A172 (cell line): ENCODE measurements at places on chromosomes 16 and 17.

DNA sequence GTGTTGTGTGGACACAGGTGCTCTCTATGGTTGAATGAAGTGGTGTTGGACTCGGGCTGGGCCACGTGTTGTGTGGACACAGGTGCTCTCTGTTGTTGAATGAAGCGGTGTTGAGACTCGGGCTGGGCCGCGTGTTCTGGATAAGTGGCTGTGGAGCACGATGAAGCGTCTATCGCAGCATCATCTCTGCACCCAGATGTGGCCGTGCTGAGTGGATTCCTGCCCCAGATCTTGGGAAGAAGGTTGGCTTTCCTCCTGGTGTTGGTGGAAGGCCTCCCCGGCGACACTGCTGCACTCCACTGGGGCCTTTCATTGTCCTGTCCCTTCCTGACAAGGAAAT lies 69.1 kb downstream of the RPTOR start:
- DNase-seq, result no peak

- DNase-seq, result no peak
Measured at GRCh38 chr17:49694847-49695697, 12.7 kb downstream of the SLC35B1 start.

- no peak for DNase-seq
Measured at GRCh38 chr17:65323049-65323448, 185.9 kb downstream of the RGS9 start.

DNA sequence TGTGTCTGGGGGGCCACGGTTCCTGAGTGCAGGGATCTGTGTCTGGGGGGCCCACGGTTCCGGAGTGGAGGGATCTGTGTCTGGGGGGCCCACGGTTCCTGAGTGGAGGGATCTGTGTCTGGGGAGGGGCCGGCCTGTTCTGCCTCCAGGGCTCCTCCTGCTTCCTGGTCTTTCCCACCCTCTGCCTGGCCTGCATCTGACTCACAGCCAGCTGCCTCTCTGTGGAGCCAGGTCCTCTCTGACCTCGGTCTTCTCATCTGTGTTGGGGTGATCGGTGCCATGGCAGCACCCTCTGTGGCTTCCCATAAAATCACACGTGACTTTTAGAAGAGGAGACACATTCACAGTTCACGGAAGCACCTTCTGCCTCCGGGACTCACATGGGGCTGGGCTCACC lies 50.3 kb downstream of the ZFPM1 start:
- DNase-seq, result peak; percentile 56

- peak; percentile 96 for DNase-seq
Measured at GRCh38 chr16:87407511-87408112, 15.5 kb downstream of the MAP1LC3B start.

GRCh38 chr17:56502120-56502654 lies 91.3 kb upstream of the NOG start:
- no peak for DNase-seq

GRCh38 chr17:3921502-3922319 lies 5.4 kb upstream of the P2RX1 start:
- no peak for DNase-seq

DNA sequence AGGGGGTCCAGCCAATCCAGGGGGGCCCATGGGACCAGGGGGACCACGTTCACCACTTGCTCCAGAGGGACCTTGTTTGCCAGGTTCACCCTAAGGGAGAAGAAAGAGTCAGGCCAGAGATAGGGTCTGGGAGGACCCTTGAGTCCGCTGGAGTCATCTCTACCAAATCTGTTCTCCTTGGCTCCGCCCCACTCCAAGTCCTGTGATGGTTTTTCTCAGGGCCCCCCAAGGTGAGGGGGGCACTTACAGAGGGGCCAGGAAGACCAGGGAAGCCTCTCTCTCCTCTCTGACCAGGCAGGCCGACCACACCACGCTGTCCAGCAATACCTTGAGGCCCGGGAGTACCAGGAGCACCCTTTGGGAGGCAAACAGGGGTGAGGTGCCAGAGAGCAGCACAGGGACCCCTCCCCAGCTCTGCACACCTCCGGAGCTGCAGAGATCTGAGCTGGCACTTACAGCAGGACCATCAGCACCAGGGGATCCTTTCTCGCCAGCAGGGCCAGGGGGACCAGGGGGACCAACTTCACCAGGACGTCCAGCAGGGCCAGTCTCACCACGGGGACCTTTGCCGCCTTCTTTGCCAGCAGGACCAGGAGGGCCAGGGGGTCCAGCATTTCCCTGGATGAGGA lies 12.4 kb downstream of the COL1A1 start:
- DNase-seq, result no peak

DNA sequence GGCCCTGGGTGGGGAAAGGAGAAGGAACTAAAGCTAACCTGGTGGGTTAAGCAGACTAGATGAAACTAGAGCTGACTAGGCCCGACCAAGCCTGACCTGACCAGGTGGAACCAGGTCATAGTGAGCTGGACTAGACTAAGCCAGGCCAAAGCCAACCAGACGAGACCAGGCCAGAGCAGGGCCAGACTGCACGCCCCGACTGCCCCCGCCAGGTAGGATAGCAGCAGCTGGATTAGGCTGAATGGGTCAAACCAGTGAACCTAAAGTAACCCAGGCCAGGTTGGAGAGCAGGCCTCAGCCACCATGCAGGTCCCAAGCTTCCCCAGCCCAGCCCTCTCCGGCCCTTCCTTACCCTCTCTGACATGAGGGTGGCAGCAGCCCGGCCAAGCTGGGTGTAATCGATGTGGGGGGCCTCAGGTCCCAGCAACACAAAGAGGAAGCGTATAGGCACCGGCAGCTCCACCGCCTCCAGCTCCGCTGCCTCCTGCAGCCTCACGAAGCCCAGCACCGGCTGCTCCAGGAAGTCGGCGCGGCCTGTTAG lies 9.1 kb downstream of the SLC4A1 start:
- DNase-seq, result no peak

DNA sequence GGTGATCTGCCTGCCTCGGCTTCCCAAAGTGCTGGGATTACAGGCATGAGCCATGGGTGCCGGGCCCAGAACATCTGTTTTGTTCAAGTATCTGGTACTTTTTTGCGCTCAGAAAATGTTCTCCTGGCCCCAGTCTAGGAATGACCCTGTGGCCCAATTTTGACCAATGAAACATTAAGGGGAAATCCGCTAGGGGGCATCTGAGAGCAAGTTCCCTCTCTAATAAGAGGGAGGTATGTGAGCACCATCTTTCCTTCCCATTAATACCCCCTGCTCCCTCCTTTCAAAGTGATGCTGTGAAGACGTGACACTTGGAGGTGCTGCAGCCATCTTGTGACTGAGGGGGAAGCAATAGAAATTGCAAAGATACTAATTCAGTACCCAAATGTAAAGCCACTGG lies 16.5 kb upstream of the CLEC3A start:
- no peak for DNase-seq

DNA sequence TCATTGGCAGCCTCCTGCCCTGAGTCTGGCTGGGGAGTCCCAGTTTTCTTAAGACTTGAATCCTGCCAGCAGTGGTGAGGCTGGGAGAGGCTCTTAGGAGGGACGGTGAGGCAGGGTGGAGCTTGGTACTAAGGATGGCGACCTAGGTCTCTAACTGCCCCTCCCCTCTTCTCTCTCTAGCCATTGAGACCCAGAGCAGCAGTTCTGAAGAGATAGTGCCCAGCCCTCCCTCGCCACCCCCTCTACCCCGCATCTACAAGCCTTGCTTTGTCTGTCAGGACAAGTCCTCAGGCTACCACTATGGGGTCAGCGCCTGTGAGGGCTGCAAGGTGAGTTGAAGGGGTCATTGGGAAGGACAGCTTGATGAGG lies 16.4 kb downstream of the GJD3 start:
- no peak for DNase-seq

DNA sequence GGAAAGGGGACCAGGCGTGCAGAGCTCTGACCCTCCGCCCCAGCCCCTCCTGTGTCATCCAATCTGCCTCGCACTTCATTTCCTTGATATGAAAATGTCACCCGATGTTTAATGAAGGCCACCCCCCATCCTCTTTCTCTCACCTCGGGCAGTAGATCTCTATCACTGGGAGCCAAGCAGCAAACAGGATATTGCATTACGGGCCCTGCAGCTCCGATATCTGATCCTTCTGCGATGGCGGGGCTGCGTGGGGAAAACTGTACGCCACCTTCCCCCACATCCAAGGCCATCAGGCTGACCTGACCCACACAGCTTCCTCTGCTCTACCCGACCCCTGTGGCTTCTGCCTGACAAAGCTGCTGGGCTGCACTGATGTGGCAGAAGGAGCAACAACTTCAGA lies 74.9 kb downstream of the DYNLRB2 start:
- DNase-seq, result no peak

DNA sequence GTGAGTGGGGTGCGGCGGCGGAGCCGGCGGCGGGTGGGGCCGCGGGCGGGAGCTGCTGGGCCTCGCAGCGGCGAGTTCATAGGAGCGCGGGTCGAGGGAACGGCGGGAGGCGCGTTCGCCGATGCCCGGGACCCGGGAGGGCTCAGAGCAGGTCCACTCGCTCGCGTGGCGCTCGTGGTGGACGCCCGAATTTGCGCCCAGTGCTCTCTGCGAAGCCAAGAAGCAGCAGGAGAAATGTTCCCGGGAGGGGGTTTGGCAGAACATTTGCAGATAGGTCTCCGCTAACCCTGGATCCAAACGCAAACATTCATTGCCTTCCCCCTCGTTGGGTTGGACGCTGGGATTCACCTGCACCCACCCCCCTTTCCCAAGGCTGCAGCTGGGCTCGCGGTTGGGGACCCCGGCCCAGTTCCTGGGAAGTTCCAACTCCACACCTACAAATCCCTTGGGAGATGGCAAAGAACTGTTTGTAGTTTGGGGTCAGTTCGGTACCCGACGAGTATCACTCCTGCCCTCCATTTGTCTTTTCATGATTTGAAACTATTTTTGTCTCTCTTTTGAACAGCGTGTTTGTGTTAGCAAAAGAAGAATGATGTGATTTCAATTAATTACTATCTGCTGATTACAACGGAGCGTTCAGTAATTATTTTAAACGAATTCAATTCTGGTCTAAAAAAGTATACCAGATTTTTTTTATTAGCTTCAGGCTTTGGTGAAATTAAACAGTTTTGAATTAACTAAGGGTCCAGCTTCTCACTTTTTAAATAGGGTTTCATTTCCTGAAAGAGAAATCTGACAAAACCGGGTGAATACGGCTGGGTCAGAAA lies 2.3 kb downstream of the NTN1 start:
- no peak for DNase-seq

DNA sequence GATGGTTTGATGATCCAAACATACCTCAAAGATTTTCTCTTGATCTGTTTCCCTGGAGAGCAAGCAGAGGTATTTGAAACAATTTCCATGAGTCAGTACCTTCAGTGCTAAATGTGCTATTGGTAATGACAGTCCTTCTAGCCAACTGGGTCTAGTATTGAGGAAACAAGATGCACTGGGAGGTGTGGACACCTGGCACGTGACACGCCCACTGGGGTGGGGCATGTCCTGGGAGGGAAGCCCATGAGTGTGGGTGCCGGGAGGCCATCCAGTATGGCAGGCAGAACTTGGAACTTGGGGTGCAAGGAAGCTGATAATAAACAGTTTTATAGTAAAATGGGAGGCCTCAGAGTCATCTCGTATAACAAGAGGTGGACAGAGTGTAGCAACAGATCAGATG lies 17.9 kb upstream of the AKAP1 start:
- no peak for DNase-seq

GRCh38 chr17:78174870-78175642 lies 6.7 kb downstream of the SYNGR2 start:
- no peak for DNase-seq

DNA sequence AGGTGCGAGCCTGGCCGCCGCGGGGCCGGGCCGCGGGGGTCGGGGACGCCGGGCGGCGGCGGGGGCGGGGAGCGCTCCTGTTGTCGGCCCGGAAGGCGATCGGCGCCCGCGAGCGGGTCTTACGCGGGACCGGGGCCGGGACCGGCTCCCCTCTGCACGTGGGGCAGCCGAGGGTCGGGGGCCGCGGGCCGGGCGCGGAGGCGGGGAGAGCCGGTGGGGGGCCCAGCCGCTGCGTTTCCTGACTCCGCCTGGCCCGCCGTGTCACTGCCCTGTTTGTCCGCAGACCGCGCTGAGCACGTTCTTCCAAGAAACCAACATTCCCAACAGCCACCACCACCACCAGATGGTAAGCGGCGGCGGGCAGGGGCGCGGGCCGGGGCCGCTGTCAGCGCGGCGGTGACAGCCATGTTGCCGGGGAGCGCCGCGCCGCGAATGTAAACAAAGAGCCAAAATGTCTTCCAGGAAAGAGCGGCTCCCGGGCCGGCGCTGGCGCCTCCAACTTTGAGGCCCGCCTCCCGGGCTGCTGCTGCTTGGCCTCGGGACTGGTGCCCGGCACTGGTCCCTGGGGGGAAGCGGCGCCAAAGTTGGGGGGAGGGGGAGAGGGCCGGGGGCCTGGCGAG lies 586 bp downstream of the UBALD2 start:
- DNase-seq, result peak; percentile 25

DNA sequence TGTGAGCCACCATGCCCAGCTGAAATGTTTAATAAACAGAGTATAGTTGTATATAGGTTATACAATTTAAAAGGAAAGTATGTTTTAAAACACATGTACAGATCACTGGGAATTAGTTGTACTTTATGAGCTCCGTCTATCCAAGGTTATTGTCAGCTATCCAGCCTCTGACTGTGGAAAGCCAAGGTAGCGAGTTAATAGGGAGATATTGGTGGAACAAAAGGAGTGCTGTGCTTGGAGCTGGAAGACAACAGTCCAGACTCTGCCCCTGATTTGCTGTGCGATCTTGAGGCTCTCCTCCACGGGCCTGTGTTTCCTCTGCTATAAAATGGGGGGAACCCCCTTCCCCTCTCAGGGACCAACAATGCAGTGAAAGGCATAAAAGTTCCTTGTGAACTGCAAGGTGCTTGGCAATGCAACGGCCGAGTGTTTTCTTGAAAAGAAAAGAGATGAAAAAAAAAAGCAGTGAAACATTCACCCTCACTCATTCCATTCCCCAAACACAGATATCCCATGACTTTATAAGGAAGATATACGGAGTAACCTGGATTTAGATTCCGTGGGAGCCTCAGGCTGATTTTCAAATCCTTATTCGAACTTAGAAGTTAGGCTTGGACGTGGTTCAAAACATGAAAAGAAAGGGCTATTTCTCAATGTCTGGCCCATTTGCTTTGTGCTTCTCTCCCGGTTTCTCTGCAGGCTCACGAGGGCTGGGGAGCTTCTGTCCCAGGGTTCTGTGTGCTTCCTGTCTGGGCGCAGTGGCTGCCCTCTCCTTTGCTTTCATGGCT lies 34.1 kb downstream of the CUEDC1 start:
- DNase-seq, result no peak

DNA sequence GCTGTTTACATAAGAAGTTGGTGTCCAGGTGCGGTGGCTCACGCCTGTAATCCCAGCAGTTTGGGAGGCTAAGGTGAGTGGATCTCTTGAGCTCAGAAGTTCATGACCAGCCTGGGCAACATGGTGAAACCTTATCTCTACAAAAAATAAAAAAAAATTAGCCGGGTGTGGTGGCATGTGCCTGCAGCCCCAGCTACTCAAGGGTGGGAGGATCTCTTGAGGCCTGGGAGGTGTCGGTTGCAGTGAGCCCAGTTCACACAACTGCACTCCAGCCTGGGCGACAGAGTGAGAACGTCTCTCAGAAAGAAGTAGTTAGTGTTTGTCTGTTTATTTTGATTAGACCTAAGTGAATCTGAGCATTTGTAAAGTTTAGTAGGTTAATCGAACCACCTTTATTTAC lies 12.8 kb downstream of the DDX19A start:
- no peak for DNase-seq
